NCI-H774 (cell line): ENCODE measurements at places on chromosomes 5 and 9.

DNA sequence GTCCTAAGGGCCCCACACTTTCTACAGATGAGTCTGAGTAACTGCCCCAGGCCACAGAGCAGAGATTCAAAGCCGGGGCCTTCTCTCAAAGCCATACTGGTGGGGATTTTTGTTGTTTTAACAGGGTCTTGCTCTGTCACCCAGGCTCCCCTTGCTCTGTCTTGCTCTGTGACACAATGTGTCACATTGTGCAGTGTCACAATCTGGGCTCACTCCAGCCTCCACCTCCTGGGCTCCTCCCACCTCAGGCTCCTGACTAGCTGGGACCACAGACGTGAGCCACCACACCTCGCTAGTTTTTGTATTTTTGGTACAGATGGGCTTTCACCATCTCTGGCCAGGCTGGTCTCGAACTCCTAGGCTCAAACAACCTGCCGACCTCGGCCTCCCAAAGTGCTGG is 8.6 kb downstream of the AGPAT2 start:
- DNase-seq, result no peak

- DNase-seq, result no peak
Observed at GRCh38 chr9:4305065-4305985, 5.5 kb upstream of the GLIS3 start.

DNA sequence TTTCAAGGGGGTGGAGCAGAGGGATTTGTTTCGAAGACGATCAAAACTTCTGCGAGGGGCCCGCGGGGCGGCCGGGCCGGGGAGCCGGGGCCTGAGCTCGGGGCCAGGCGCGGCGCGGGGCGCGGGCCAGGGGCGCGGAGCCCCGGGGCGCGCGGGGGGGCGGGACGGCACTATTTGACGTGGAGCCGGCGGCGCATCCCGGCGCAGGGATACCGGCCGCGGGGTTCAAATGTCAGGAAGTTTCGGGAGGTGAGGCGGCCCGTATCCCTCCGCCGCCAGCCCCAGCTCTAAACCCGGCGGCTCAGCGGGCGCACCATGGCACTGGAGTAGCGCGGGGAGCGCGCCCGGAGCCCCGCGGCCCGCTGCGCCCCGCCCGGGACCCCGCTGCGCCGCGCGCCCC is at the start of gene LMX1B:
TSS of gene LMX1B (plus strand) at position 278 of the 400 bp plus-strand sequence. CDS start 522 bp downstream, outside the sequence.
- peak; percentile 73 for DNase-seq

- no peak for DNase-seq
Observed at GRCh38 chr5:95730011-95730700, 980 bp upstream of the RHOBTB3 start.

GRCh38 chr5:61026004-61026403 is 81.0 kb downstream of the NDUFAF2 start:
- DNase-seq, result no peak

- peak; percentile 11 for DNase-seq
Observed at GRCh38 chr5:144144956-144145751, 25.3 kb downstream of the YIPF5 start.

GRCh38 chr5:176735383-176736265 is 74.7 kb upstream of the UNC5A start:
- DNase-seq, result no peak

GRCh38 chr5:66149950-66150349 is 5.8 kb downstream of the SREK1 start:
- DNase-seq, result no peak
